ENCODE measurements at places on chromosomes 3 and 15.

DNA sequence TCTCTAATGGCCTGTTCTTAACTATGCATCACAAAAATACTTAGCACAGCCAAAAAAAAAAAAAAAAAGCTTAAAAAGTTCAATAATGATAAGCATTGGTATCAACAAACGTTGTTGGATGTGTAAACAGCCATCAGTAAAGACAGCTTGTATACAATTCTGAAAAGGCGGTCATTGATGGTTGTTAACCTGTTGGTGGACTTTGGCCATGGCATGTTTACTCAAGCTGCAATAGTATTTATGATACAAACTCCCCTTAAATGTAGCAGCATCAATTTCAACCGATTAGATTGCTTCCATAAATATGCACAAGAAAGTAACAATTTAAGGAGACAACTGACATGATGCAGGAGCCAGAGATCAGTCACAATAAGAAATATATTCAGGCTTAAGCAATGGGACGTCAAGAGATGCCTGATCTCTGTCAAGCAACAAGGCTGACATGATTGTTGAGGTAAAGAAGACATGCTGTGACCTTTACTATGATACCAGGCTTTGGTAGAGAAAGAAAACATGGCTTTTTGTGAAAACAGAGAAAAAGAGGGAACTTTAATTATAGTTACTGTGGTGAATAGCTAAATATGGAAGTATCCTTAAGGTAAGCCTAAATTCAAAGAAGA, 14.2 kb upstream of the SLC7A14 start:
- no peak for DNase-seq

DNA sequence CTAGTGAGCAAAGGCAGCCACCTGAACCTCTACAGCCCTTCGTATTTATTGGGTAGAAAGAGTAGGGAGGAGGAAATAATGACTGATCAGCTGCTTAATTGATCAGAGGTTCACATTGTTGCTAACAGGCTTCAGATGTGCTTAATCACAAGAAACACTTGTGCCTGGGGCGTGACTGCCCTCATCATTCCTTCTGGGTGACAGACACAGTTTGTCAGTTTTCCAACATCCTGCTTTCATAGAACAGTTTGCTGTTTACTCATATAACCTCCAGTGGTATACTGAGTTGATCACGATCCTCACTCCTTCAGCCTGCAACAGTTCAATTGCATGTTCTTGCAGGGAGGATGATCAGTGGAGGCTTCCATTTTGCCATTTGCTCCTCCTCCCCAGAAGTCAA, 13.6 kb upstream of the CASR start:
- DNase-seq, result no peak

- DNase-seq, result no peak
Measured at GRCh38 chr15:84869510-84869909, 15.0 kb upstream of the SLC28A1 start.

DNA sequence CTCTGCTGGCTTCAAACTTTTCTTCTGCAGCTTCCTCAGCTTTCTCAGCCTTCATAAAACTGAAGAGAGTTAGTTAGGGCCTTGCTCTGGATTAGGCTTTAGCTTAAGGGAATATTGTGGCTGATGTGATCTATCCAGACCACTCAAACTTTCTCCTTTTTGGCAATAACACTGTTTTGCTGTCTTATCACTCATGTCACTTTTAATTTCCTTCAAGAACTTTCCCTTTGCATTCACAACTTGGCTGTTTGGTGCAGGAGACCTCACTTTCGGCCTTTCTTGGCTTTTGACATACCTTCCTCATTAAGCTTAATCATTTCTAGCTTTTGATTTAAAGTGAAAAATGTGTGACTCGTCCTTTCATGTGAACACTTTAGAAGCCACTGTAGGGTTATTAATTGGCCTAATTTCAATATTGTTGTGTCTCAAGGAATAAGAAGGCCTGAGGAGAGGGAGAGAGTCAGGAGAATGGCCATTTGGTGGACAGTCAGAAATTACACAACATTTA, 60.7 kb downstream of the SLC24A1 start:
- no peak for DNase-seq

GRCh38 chr3:158407844-158408517, 163.0 kb upstream of the MLF1 start:
- no peak for DNase-seq

DNA sequence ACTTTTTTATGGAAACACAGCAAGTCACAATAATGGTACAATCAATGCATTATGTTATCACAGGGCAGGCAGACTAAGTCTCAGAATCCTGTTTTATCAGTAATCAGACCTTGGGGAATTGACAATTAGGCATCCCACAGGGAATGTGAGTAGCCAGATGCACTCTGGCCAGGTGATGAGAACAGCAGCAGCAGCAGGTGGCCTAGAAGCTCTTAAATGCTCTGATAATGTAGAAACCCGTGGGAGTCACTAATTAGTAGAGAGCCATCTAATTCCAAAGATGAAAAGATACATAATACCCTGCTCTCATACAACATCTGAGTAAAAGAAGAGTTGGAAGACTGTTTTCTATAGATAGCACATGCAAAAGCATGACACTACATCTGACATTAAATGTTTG, 12.6 kb downstream of the CEP152 start:
- no peak for DNase-seq

DNA sequence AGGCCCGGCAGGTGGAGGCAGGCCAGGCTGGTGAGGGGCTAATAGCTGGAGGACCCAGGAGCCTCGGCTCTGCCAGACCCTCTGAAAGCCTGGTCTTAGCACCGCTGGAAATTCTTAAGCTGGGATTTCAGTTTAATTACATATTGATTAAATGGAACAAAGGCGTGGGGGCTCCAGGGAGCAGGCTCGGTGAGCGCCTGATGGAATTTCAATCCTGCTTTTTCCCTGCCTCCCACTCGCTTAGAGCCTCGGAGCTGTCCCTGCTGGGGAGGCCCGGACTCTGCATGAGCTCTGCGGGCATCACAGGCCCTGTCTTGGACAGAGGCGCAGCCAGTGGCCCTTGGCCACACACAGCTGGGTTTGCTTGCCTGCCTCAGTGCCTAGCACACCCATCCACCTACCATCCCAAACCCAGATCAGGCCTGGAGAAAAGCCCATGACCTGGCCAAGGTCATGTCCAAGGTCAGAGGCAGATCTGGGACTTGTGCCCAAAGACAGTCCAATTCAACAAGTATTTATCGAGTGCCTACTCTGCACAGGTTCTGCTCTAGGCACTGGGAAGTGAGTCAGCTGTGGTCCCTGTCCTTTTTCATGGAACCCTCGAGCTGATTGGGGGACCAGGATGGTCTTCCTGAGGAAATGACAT, 40.6 kb downstream of the LINGO1 start:
- DNase-seq, result no peak

GRCh38 chr3:29889215-29889614, 608.3 kb downstream of the RBMS3 start:
- DNase-seq, result no peak

- DNase-seq, result peak; percentile 19
Measured at GRCh38 chr3:33074217-33075067, 22.5 kb downstream of the GLB1 start.

DNA sequence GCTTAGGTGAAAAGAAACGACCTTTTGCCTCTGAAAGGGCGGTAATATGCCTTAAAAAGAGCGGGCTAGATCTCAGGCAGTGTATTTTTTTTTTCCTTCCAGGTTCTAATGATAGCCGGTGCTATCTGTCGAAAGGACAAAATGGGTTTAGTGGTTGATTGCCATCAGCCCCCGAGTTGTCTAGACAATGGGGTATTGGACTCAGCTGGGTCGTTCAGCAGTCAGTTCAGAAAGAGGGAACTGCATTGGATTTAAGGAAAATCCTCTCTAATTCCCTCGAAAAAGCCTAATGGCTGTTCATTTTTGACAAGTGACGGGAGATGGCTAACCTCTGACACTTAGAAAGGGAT, 728 bp downstream of the EIF2B5 start:
- no peak for DNase-seq

DNA sequence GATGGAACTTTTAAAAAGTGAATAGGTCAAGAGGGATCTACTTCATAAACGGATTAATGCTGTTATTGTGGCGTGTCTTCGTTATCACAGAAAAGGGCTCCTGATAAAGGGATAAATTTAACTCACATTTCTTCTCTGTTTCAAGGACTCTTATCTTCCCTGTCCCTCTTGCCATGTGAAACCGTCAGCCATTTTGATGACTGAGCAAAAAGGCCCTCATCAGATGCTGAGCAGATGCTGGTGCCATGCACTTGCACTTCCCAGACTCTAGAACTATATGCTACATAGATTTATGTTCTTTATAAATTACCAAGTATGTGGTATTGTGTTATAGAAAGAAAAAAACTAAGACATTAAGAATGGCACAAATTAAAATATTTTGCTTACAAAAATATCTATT, 1011.8 kb upstream of the GBE1 start:
- no peak for DNase-seq

GRCh38 chr15:86154705-86155104, 75.0 kb downstream of the AGBL1 start:
- DNase-seq, result no peak

DNA sequence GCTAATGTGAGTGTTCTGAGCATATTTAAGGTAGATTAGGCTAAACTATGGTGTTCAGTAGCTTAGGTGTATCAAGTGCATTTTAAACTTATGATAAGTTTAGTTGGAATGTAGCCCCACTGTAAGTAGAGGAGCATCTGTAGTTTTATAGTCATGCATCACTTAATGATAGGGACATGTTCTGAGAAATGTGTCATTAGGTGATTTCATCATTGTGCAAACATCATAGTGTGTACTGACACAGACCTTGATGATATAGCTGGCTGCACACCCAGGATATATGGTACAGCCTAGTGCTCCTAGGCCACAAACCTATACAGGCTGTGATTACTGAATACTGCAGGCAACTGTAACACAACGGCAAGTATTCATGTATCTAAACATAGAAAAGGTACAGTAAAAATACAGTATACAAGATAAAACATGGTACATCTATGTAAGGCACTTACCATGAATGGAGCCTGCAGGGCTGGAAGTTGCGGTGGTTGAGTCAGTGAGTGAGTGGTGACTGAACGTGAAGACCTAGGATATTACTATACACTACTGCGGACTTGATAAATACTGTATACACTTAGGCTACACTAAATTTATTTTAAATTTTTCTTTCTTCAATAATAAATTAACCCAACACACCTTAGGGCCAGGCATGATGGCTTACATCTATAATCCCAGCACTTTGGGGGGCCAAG, 17.9 kb downstream of the DNAH1 start:
- DNase-seq, result no peak

- no peak for DNase-seq
Measured at GRCh38 chr15:88987934-88988671, 74.9 kb upstream of the MFGE8 start.

GRCh38 chr3:186883686-186884058, 41.2 kb downstream of the ADIPOQ start:
- DNase-seq, result no peak

- no peak for DNase-seq
Measured at GRCh38 chr3:188573291-188573940, 419.5 kb downstream of the LPP start.

DNA sequence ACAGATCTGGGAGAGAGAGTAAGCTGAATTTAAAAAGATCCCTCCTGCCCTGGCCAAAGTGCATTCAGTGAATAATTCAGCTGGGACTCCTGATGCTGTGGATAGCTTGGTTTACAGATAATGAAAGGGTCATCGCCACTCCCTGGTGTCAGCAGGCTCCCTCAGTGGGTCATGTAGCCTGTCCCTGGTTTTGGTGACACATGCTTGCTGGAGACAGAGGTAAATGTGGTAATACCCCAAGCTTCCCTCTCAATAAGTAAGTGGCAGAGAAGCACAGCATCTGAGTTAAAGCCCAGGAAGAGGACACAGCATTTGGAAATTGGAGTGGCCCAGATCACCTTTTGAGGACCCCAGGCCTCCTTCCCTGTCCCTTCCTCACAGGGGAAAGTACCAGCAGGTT, 1.8 kb downstream of the TMEM115 start:
- no peak for DNase-seq

DNA sequence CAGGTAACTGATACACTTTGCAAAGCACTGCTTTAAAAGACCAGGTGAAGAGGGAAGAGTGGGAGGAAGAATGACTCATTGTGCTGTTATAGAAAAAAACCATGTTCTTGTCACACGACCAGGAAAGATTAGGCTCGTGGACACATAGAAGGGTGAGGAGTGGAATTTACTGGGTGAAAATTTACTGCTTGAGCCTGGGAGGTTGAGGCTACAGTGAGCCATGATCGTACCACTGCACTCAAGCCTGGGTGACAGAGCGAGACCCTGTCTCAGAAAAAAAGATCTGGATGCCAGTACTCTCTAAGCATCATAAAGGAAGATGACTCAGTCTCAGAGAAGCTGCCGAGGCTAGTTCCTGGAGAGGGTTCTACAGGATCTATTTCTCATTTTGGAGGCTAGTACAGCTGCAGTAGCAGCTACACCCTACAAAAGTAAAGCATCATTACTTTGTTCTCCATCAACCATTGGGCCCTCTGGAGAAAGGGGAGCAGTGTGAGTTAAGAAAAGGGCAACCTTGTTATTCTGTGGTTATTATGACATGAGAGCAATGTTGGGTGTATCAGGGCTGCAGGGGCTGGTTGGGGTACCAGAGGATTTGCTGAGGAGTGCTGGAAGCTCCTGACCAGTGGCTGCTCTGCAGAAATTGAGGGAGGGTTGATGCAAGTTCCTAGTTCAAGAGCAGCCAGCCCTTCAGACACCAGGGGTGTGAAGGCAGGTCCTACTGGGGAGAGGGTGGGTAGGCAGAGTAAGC, 75.4 kb downstream of the CMTM8 start:
- no peak for DNase-seq

DNA sequence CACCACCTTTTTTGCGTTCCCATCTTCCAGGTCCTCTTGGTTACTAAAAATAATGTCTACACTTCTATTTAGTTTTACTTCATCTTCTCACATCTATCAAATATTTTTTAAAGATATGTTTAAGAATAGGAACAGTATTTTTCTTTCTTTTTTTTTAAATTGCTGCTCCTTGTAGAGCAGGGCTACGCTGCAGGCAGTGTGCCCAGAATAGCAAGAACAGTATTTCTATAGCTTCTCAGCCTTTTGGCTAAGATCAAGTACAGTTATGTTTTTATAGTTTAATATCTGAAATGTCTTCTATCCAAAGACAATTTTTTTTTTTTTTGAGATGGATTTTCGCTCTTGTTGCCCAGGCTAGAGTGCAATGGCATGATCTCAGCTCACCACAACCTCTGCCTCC, 73.0 kb downstream of the MYO9A start:
- no peak for DNase-seq

DNA sequence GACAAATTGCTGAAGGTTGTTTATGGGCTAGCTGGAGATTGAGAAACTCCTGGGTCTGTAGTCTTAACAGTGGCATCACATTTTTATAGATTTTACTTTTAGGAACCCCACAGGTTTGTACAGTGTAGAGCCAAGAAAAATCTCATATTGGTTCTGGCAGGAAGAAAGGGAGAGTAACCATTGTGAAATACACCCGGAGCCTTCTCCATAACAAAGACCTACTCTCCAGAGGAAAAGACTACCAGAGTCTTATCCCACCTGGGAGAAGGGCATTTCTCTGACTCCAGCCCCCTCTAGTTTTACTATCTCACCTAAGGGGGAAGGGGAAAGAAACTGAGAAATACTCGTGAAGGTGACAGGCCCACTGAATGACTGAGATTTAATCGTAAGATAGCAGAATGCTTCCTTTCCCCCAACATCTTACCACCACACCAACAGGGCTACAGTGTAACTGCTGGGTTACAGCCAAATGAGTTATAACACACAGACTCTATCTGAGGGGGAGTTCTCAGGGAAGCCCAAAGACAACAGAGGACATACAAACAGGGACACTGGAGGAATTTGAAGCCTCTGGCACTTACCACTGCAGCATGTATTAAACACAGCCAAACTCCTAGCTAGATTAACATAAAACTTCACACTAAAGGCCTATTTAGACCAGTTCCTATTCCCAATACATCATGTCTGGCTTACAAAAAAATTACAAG, 56.1 kb downstream of the SYN2 start:
- no peak for DNase-seq

- no peak for DNase-seq
Measured at GRCh38 chr3:103047640-103048039, 612.8 kb downstream of the ZPLD1 start.
